Astrocyte of the hippocampus (primary cell): ENCODE measurements at places on chromosomes 7 and 10.

GRCh38 chr7:6279341-6279740 is 6.9 kb upstream of the CYTH3 start:
- DNase-seq = no peak

GRCh38 chr10:78433076-78433595 is 399.5 kb downstream of the RPS24 start:
- no peak for DNase-seq

GRCh38 chr10:13365243-13365642 is 17.1 kb upstream of the SEPHS1 start:
- no peak for DNase-seq

DNA sequence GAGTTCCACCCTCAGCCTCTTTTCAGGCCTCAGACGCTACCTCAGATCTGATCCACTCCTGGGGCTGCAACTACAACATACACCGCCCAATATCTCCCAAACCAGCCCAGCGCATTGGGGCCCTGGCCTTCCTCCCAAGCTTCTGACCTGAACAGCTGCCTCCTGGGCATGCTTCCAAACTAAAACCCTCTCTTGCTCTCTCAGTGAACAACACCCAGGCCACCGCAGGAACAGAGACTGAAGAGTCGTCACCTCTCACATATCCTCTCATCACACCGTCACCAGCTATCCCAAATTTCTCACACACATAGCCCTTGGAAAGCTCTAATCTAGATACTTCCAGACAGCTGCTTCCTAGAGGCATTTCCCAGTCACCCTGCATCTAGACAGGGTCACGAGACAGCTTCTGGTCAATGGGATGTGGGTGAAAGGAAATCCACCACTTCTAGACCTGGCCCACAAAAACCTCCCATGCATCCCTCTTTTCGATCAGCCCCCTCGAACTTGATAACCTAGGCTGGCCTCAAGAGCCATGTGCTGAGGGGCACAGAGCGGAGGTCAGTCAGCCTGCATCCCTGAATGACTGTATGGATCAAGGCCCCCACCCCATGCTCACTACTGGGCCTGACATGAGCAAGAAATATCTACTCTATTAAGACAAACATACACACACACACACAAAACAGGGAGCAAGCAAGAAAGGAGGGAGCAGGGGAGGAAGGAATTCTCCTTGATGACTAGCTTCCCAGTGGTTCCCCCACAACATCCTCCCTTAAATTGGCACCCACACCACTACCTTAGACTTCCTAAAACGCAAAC is 1.8 kb downstream of the PARP12 start:
- peak; percentile 23 for DNase-seq

- DNase-seq = no peak
These were observed 134.7 kb upstream of the FAM20C start for GRCh38 chr7:57482-58255.

DNA sequence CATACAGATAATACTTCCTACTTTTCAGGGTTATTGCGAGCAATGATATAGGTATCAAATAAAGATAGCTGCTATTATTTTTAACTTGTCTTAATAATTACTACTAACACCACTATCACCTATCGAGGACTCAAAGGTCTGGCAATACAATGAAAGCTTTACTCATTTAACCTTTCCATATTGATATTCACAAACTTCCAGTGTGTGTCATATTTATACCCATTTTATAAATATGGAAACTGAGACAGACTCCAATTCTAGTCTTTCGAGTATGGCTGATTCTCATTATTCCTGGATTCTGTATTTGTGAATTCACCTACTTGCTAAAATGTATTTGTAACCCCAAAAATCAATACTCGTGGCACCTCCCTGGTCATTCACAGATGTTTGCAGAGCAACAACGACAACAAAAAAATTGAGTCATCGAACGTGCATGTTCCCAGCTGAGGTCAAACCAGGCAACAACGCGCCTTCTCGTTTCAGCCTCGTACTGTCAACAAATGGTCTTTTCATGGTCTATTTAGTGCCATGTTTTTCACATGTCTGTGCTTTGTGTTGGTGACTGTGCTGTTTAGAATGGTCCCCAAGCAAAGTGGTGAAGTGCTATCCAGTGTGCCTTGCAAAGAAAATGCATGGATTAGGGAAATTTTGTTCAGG is 51.7 kb downstream of the SMURF1 start:
- DNase-seq = no peak

GRCh38 chr10:118148247-118148646 is 101.5 kb upstream of the RAB11FIP2 start:
- no peak for DNase-seq

- no peak for DNase-seq
These were observed 18.8 kb downstream of the NRF1 start for GRCh38 chr7:129630341-129630740.

- no peak for DNase-seq
These were observed 731.2 kb downstream of the TNS3 start for GRCh38 chr7:46850563-46851330.

GRCh38 chr7:75888464-75889222 is 9.8 kb downstream of the RHBDD2 start:
- peak; percentile 33 for DNase-seq

GRCh38 chr7:114922026-114922651 is at the start of gene MDFIC:
Gene MDFIC (plus strand): TSS chr7:114922094. CDS start chr7:114923034, 940 bp downstream.
- DNase-seq = peak; percentile 81

DNA sequence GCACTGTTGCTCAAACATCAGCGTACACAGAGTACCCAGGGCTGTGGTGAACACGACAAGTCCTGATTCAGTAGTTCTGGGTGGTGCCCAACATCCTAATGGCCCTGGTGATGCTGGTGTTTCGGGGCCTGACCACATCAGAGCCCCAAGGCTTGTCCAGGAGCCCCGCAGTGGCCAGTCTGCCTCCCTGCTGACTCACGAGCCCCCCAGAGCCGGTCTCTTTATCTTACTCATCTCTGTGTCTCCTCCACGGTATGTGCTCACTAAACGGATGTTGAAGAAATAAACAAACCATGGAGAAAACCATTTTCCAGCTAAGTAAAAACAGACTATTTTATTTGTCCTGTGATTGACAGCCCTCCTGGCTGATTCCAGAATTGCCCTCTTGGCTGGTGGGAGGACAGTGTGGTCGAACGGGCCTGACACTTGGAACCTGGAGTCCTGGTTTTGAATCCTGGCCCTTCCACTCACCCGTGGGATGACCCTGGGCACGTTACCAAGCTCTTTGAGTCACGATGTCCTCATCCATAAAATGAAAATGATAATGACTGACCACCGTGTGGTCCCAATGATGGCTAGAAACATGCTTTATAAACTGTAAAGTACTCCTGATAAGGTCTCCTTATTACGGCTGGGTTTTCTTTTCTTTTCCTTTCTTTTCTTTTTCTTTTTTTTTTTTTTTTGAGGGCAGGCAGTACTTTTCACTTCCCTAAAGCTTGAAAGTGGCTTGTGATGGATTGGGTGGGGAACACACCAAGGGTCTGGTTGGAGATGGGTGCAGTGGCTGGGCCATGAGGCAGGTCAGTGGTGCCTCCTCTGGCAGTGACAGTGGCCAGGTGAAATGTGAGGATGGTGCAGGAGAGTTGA is 5.7 kb downstream of the HIP1 start:
- peak; percentile 87 for DNase-seq

- DNase-seq = no peak
These were observed 26.8 kb upstream of the SMURF1 start for GRCh38 chr7:99170730-99171074.

DNA sequence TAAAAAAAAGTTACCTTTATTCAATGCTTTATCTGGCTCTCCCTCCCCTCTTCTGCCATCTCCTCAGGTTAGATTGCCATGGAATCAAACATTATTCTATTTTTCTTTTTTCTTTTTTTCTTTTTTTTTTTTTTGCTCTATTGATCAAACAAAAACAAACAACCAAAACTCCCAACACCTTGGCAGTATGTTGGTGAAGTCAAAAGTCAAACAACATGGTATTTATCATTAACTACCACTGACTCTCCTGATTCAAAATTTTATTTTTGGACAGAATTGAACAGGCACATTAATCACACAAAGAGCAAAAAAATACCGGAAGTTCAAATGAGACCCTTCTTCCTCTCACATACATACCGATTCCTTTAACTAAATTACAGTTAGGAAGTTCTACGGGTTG is 6.4 kb downstream of the PON1 start:
- no peak for DNase-seq

GRCh38 chr7:29315122-29315891 is 120.7 kb downstream of the CHN2 start:
- DNase-seq = no peak

DNA sequence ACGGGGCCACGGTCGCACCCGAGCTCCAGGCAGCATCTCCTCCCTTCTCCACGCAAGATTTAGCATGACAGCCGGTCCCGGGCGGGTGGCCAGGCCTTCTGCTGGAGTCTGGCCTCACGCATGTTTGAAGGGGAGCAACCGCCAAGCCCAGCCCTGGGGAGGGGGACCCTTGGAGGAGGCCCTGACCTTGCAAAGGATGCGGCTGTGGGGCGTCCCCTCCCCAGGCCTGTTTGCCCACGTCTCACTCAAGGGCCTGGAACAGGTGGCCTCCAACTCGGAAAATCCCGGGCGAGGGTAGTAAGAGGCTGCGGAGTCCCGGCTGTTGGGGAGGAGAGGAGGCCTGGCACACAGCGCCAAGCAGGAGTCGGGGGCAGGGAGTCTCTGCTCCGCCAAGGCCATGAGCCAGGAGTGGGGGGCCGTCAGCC is 50.6 kb upstream of the DPYSL4 start:
- DNase-seq = no peak

DNA sequence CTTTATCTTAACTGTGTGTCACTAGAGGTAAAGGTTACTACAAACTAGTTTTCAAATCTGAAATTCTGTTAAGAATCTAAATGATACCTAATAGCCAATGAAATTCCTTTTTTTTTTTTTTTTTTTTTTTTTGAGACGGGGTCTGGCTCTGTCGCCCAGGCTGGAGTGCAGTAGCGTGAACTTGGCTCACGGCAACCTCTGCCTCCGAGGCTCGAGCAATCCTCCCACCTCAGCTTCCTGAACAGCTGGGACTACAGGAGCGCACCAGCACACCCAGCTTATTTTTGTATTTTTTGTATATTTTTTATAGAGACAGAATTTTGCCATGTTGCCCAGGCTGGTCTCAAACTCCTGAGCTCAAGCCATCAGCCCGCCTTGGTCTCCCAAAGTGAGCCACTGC is 160.3 kb upstream of the NEBL start:
- no peak for DNase-seq

GRCh38 chr7:108015740-108016139 is 12.8 kb upstream of the LAMB1 start:
- no peak for DNase-seq

GRCh38 chr7:27453702-27454405 is 208.8 kb downstream of the HIBADH start:
- DNase-seq = peak; percentile 11

DNA sequence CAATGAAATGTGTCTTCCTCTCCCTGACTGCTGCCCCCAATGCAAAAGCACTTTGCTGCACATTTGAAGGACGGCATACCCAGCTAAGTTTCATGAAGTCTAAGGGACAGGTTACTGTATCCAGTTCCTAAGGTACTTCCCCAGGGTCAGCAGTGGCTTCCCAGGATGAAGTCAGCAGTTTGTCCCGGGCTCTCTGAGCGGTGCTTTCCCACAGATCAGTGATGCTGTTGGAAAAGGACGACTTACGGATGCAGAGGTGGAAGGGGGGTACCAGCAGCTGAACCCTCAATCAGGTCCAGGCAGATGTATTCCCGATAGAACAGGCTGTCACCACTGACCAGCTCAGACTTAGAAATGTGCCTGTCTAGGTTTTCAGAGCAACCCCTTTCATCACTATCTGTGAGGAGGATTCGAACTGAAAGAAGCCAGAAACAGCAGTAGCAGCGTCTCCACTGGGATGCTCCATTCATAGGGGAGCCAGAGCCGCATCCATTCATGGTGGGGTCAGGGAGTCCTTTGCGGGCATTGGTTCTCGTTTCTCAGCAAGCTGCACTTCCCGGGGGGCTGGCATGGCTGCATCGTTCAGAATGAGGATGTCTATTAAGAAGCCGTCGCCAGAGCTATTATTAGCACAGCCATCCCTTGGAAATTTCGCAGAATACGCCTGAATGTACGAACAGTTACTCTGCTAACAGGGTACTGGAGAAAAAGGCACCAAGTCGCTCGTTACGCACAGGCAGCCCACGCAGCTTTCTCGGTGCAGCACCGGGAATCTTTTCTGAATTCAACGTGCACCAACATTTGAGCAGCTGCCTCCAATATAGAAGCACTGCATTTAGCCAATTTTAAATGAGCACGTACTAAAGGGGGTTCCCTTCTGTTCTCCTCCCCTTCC is 303.7 kb downstream of the PRPF18 start:
- peak; percentile 67 for DNase-seq

GRCh38 chr7:87426160-87426559 is 49.3 kb downstream of the ABCB4 start:
- DNase-seq = no peak

- no peak for DNase-seq
These were observed 31.4 kb downstream of the FRA10AC1 start for GRCh38 chr10:93671042-93671441.

DNA sequence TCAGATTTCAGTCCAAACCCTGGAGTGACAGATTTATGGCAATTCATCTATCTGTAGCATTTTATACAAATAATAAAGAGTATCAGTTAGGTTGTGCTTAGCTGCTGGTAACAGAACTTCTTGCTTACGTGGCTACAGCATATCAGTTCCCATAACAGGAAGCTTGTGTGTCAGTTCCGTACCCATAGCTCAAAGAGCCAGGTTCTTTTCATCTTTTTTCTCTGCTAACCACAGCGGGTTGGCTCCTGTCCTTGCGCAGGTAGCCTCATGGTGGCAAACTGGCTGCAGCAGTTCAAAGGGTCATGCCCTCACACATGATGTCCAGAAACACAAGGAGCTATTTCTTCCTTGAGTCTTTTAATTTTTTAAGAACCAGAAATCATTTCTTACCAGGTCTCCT is 1041.8 kb downstream of the GATA3 start:
- DNase-seq = no peak

DNA sequence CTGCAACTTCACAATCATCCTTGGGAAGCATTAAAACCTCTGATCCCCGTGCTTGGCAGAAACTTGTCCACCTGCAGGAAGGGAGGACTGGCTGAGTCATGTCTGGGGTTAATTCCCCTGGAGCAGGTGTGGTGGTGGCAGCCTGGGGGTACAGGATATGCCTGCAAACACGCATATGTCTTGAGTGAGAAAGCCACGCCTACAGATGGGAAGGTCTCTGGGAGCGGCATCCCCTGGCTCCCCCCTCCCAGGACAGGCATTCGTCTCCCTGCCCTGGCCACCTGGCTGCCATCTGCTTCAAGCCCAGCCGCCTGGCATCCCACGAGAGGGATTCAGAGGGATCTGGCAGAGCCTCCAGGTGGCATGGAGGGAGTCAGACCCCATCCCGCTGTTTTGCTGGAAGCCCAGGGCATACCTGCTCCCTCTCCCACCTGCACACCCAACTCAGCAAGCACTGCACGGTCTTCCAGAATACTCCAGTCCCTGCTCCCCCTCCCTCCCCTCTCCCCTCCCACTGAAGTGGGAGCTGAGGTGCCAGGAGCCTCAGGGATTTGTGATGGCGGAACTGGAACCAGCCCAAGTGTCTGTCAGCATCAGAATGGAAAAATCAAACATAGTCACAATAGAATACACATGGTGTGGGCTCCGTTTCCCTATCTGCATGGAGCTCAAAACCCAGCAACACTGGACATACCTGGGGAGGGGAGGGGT is 61.0 kb downstream of the CAMK2B start:
- DNase-seq = no peak
